CD8-positive, alpha-beta memory T cell (primary cell): ENCODE measurements at places on chromosomes 6 and 20. TPM values are rescaled to one million over a fixed set of nuclear protein-coding genes. Genes with fewer than 3 reads are reported as not detected.
A peak's percentile ranks its signal among the peaks of the same experiment; 100 is the strongest.

DNA sequence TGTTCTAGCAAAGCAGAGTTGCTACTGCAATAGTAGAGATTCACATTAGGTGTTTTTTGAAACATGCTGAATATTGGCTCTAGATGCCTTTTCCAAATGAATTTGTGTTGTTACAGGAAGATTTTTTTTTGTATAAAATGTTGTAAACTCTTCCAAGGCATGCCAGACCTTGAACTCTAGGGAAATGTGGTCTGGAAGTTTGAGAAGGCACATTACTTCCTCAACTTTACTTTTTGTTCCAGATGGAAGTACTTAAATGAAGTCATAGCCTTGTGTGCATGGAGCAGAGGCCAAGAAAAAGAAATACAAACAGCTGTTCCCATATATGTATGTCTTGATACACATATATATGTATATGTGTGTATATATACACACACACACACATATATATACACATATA is 585.7 kb upstream of the MARCKS start:
- H3K27me3 ChIP-seq = no peaks in the 10 kb centered on the region
- no peak overlapping the region for H3K4me3 ChIP-seq
- H3K4me1 ChIP-seq = no peaks in the 10 kb centered on the region
- no peak for DNase-seq
- no peak overlapping the region for H3K27ac ChIP-seq

- H3K27me3 ChIP-seq = no peaks in the 10 kb centered on the region
- H3K27ac ChIP-seq = no peak overlapping the region
- H3K36me3 ChIP-seq = no peaks in the 10 kb centered on the region
- DNase-seq = no peak
These were observed 541.7 kb upstream of the FLRT3 start for GRCh38 chr20:14879020-14879697.

DNA sequence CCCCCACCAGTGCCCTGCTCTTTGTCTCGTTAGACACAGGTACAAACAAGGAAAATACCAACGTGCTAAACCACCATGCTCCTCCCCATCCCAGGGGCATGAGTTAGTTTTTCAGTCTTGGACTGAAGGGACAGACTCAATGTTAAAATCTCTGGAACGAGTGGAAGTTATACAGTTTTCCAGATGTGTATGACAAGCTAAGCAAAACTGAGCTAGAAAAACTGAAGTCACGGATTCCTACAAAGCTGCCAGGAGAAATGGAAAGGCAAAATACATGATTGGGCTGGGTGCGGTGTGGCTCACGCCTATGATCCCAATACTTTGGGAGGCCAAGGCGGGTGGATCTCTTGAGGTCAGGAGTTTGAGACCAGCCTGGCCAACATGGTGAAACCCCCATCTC is 34.3 kb upstream of the QKI start:
- H3K4me3 ChIP-seq = no peak overlapping the region
- no peaks in the 10 kb centered on the region for H3K36me3 ChIP-seq
- H3K4me1 ChIP-seq = no peaks in the 10 kb centered on the region
- no peak for DNase-seq

- DNase-seq = peak; percentile 50
- no peaks in the 10 kb centered on the region for H3K4me1 ChIP-seq
- H3K4me3 ChIP-seq = no peak overlapping the region
- no peaks in the 10 kb centered on the region for H3K27me3 ChIP-seq
- no peak overlapping the region for H3K27ac ChIP-seq
These were observed 1760.2 kb upstream of the DEFB115 start for GRCh38 chr20:29497261-29497671.

GRCh38 chr6:140043762-140044378 is 669.4 kb upstream of the CITED2 start:
- H3K4me1 ChIP-seq = no peaks in the 10 kb centered on the region
- no peak overlapping the region for H3K27ac ChIP-seq
- no peak overlapping the region for H3K4me3 ChIP-seq

GRCh38 chr6:150959166-150959565 is 93.7 kb downstream of the MTHFD1L start:
- no peak for DNase-seq
- no peak overlapping the region for H3K27ac ChIP-seq
- H3K4me1 ChIP-seq = no peaks in the 10 kb centered on the region
- H3K4me3 ChIP-seq = no peak overlapping the region

The SAMD3 gene
- total RNA-seq = 12.5 TPM

The GUCA1A gene
- not detected for total RNA-seq

The LZTS3 gene
- total RNA-seq = 0.97 TPM

The CST1 gene
- total RNA-seq = not detected

The PTK7 gene
- total RNA-seq = 1.6 TPM
